ENCODE measurements at places on chromosomes 12 and 14.
A peak's percentile ranks its signal among the peaks of the same experiment; 100 is the strongest.

DNA sequence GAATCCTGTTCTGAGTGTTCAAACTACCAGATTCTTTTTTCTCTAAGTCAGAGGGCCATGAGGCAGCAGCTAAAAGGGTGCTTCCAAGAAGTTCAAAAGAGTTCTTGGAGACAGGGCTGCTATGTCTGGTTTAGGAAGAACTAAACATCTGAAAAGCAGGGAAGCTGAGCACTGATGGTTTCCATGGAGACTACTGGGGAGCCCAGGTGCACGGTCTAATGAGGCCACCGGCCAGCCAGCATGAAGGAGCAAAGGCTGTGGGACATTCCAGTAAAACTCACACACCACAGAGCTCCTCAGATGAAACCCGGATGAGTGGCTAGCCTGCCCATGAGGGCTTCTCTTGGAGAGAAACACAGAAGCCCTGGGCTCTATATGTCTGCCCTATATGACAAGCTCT, 97.3 kb downstream of the KCNK10 start:
- no peak for DNase-seq

GRCh38 chr12:121223292-121224285, 13.7 kb downstream of the P2RX4 start:
- no peak for DNase-seq

DNA sequence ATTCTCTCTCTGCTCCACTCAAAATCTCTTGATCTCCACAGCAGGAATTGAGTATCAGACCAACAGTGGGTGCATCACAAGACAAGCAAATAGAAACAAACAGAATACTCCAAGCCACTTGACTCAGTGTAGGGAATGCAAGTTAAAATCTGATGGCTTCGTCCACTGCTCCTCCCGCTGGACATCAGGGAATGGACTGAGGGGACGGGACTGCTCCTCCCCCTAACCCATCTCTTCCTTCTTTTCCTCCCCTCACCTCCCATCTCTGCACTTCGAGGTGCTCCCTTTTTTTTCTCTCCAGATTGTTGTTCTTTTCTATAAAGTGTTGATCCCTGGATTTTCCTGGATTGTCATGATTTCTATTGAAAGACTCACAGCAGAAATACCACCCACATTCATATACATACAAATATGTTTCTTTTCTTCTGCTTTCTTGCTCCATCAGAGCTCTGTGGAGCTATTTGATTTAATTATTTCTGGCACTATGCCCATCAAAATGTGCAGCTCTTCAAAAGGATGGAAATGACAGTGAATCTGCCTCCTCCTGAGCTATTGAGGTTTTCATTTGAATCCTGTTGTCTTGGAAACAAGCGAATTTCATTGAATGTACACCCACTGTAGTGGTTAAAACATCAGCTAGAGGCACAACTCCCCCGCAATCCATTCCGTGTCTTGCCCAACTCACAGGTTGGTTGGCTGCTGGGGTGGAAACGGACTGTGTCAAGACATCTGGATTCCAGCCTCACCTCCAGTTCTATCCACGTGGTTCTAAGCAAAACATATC, 199.7 kb downstream of the SPTSSA start:
- DNase-seq: no peak

DNA sequence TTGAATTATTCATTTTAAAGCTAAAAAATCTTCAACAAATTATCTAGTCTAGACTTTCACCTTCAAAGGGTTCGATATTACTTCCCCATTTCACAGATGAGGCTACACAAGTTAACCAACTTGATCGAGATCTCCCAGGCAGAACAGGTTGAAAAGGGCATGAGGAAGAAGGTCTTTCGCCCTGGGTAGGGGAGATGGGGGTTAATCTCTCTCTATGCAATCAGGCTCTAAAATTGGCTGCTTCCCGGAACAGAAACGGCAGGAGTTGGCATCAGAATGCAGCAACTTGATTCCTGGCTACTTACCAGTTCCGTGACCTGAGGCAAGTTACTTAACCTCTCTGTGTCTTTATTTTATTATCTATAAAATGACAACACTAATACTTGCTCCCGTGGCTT, 2.4 kb upstream of the CISTR start:
- DNase-seq: no peak

- DNase-seq: no peak
These were observed 27.4 kb downstream of the PALS1 start for GRCh38 chr14:67268426-67269150.

DNA sequence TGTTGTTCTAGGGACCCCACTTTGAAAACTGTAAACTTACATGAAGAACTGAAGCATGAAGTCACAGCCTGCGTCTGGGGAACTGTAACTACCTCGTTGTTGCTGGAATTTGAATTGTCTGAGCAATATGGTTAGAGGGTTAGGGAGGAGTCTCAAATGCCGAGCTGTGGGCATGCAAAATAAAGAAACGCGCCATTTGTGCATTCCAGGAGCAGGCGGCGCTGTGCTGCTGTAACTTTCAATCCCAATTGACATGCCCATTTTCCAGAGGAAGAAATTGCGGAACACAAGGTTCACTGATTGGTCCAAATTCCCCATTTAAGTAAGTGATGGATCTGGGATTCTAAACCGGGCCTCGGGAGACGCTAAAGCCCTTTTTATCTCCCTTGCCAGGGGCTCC, 61.3 kb downstream of the ZNF664 start:
- DNase-seq: no peak

GRCh38 chr12:6613776-6614512, 6.8 kb upstream of the CHD4 start:
- no peak for DNase-seq

- no peak for DNase-seq
These were observed 112.3 kb downstream of the SLC15A4 start for GRCh38 chr12:128711486-128711885.

- no peak for DNase-seq
These were observed 14.9 kb upstream of the TAC3 start for GRCh38 chr12:57031138-57031725.

DNA sequence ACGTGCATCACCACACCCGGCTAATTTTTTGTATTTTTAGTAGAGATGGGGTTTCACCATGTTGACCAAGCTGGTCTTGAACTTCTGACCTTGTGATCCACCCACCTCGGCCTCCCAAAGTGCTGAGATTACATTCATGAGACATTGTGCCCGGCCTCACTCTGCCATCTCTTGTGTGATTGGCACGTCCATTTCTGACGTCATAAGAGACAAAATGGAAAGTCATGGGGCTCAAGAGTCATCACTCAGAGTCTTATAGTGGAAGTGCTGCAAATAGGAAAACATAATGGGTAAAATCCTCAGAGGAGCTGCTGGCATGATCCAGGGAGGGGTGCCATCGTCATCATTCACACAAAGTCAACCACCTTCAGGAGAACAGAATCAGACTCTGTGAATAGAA, 54.2 kb upstream of the GPATCH2L start:
- DNase-seq: no peak

DNA sequence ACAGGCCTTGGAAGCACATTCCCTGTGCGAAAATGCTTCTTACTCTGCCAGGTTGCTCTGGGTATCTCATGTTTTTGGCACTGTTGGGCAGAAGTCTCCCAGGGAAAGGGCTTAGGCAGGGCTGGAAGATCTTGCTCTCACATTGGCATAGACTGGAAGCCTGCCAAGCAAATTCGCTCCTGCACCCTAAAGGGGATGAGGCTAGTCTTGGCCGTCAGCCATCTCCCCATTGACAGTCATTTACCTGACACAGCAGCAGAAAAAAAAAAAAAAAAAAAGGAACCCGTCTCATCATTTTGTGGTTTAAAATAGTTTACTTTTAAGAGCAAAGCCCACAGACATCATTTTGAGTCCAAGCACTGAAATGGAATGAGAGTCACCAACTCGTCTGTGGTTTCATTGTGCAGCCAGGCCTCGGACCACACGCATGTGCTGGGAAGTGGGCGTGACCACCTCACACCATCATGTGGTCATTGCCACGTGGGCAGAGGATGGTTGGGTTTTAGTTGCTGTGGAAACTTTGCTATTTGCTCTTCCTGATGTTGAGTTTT, 84.8 kb downstream of the NRXN3 start:
- DNase-seq: no peak

DNA sequence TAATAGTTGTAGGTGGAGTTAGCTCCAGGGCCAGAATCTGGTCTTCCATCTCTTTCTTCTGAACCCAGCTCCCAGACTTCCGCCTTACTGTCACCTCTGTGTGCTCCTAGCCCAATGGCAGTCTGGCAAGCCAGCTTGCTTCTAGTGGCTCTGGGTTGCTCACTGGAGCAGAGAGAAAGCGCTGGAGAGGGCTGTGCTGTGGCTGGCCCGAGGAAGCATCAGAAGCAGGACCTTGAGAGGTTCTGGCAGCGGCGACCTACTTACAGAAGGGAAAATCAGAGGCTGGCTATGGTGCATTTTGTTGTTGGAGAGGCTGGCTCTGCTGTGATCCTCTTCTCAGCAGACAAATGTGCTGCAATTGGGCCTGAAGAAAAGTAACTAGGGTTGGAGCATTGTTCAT, 28.6 kb downstream of the KCNA5 start:
- no peak for DNase-seq

DNA sequence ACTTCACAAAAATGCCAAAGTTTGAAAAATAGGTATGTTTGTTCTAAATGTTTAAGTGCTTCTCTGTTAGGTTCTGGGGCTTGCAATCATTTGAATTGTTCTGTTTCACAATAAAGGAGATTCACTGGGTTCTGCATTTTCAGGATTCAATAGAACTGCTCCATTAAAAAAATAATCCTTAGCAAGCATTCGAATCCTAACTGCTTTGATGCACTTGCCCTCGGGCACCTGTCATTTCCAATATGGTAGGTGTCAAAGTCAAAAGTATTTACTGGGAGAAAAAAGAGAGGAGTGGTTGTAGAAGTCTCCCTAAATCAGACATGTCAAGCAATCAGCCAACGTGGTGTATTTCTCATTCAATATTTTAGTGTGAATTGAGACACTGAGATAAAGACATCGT, 5.5 kb downstream of the APOLD1 start:
- no peak for DNase-seq

DNA sequence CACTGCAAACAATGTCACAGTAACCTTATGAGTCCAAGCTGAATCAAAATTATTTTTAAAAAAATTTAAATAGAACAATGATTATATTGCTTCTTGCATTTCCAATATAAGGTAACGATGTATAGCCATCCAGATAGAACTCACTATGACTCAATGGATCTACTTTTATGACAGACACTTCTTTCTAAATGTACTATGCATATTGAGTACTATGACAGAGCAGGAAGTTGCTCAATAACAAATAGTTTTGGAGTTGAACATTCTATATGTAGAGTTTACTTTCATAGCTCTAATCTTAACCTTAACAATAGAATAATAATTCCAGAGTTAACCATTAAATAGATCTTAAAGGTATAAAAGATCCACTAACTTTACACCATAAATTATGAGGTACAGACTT, 46.7 kb upstream of the ALG10B start:
- DNase-seq: no peak

GRCh38 chr12:80056845-80057244, 42.5 kb upstream of the OTOGL start:
- no peak for DNase-seq

- DNase-seq: no peak
These were observed 58.1 kb downstream of the HSP90AA1 start for GRCh38 chr14:102028733-102029132.

DNA sequence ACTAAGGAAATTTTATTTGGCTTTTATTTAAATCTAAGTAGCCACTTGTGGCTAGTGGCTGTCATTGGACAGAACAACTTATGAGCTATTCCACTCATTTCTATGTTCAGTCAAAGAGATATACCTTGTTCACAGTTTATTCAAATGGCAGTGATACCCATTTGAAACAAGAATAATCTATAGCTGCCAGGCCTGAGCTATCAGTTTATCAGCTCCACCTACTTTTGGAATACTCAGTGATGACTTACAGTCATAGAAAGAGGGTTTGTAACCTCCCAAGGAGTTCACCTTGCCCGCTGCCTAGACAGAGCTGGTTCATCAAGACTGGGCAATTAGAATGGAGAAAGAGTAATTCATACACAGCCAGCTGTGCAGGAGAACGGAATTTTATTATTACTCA, 4.5 kb upstream of the ABHD4 start:
- DNase-seq: no peak

DNA sequence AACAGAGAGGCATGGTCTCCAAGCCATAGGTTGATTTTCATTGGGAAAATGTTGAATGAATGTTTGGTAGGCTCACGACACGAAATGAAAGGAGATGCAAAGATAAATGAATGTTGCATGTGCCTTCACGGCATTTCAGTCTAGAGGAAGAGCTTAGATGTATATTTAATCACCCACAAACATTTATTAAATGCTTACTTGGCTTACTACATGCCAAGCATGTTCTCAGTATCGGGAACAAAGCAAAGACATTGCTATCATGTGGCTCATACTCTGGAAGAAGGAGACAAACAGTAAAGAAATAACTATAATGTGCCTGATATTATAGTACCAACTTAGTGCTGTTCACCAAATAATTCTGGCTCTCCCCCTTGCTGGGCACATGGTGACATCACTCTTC, 133.5 kb downstream of the LLPH start:
- DNase-seq: no peak

- no peak for DNase-seq
These were observed 11.9 kb downstream of the RIN3 start for GRCh38 chr14:92525322-92526095.

- DNase-seq: no peak
These were observed 160.9 kb downstream of the EPS8 start for GRCh38 chr12:15627995-15628945.

GRCh38 chr14:102776761-102777710, at the start of gene TRAF3:
TRAF3 (plus strand) TSS chr14:102777449; CDS start chr14:102870202, 92,753 bp downstream.
- DNase-seq: peak; percentile 79

DNA sequence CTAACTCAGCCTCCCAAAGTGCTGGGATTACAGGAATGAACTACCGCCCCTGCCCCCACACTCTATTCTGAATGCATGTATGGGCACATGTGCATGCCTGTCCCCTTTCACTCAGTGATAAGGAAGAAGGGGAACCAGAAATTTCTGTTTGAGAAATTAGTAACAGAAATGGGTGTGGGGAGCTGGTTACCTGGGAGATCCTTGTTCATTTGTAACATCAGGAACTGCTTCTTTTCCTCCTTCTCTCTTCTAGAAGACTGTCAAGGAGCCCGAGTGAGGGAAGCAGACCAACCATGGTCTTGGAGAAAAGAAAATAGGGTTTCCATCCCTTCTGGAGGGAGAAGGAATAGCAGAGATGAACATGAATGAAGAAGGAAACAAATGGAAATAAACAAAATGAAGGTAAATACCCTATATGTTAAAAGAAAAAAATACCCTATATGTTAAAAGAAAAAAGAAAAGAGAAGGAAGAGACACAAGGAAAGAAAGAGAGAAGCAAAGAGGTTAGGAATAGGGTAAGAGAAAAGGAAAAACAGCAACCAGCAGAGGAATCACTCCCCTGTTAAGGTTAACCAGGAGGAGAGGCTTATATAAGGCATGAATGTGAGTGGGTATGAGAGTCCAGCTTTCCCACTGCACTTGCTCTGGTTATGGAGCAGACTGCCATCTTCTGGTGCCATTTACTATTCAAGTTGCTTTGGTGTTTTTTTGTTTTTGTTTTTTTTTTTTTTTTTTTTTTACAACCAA, 3.3 kb downstream of the PPP1R3E start:
- DNase-seq: no peak

GRCh38 chr14:52175982-52176502, 91.5 kb upstream of the PTGDR start:
- DNase-seq: no peak

Measured in stimulated activated CD4-positive, alpha-beta T cell treated with anti-CD3 and anti-CD28 coated beads, Interleukin-15, amount 100 ng/mL, for 1 hour (primary cell).